ENCODE measurements at places on chromosomes 7 and 10.

DNA sequence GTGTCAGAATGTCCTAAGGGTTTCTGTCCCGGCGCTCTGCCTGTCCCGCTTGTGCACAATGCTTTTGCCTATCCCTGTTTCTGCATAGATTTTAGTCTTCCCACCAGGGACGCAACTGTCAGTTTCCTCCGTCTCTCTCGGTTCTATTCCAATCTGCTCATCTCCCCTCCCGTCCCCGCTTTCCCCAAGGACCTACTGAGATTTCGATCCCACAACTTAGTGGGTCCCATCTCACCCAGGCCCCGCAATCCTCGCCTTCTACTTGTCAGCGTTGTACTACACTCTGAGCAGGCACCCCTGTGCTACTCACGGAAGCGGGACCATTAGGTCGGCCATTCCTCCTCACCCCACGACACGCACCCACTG is 519 bp upstream of the ZNF655 start:
- DNase-seq: no peak

GRCh38 chr10:47254611-47255010 is 45.4 kb upstream of the GDF10 start:
- no peak for DNase-seq

GRCh38 chr7:71485586-71485985 is 353.6 kb downstream of the GALNT17 start:
- DNase-seq: no peak

GRCh38 chr7:43137811-43138210 is 25.4 kb downstream of the HECW1 start:
- no peak for DNase-seq

- peak; percentile 22 for DNase-seq
These were observed 4.1 kb downstream of the MBLAC1 start for GRCh38 chr7:100130608-100131453.
